ENCODE measurements at places on chromosomes 5 and 9. TPM values are rescaled to one million over a fixed set of nuclear protein-coding genes. Genes with fewer than 3 reads are reported as not detected.

CA9 gene
- total RNA-seq, result not detected

GLDC gene
- not detected for total RNA-seq

AJM1 gene
- 4.3 TPM for total RNA-seq

PCDHA9 gene
- total RNA-seq, result not detected

PLAC8L1 gene
- 0.67 TPM for total RNA-seq

SOHLH1 gene
- total RNA-seq, result not detected

ANKS6 gene
- 8.2 TPM for total RNA-seq

IFNE gene
- total RNA-seq, result not detected

DNA sequence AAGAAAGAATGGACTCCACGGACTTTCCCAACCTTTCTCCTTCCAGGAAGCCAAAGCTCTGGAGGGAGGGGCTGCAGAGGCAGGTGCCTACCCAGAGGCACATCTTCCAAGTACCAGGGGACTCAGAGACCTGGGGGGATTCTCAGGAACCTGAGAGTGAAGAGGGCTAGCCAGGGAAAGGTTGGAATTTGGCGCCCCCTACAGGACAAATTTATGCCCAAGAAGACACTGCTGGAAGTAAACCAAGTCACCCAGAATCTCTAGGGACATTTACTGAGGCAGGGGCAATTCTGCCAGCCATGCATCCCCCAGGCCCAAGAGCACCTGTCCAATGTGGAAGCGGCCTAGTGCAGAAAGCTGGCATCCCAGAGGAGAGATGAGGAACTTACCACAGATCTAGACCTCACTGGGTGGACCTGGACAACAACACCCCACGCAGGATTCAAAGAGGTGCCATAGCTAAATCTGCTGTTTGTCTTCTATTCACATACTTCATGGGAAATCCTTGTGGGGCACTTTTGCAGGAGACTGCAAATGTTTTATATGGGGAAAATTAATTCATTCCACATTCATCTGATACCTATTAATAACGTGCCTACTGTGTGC is 25.9 kb upstream of the IDNK start:
- H3K36me3 ChIP-seq, result no peaks in the 10 kb centered on the region
- no peak overlapping the region for H3K27ac ChIP-seq
- H3K27me3 ChIP-seq, result no peaks in the 10 kb centered on the region
- no peaks in the 10 kb centered on the region for H3K4me1 ChIP-seq

GRCh38 chr5:52760695-52761366 is 26.9 kb upstream of the ITGA1 start:
- H3K4me1 ChIP-seq, result no peaks in the 10 kb centered on the region
- H3K36me3 ChIP-seq, result no peaks in the 10 kb centered on the region
- no peak overlapping the region for H3K4me3 ChIP-seq
- no peak for DNase-seq

GRCh38 chr9:137688725-137689124 is 69.9 kb downstream of the EHMT1 start:
- no peak overlapping the region for H3K27ac ChIP-seq
- H3K4me1 ChIP-seq, result peaks cover 11% of the 10 kb centered on the region
- H3K27me3 ChIP-seq, result no peaks in the 10 kb centered on the region
- H3K4me3 ChIP-seq, result no peak overlapping the region

DNA sequence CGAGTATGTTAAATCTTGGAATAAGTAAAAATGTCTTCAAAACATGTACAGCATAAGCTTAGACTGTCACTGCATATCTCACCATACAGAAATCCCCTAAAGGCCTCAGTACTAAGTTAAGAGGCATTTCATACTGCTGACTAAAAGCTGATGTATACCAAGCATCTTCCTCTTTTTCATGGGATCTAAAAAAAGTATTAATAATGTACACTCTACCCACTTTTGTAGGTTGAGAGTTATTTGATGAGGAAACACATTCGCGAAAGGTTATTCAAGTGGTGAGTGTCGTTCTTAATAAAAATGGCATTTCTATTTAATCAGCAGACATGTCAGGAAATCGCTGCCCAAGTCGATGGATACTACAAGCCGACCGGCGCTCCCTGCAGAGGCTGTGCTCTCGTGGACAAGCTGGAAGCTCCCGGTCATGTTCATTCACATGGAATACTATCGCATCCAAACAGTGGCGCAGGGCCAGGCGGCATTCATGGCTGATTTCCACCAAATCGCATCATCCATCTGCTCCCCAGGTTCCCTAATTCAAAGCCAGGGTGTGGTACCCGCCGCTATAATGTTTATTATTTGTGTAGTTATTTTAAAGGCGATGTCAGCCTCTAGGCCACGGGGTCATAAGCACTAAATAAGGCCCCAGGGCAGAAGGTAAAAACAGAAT is 724 bp downstream of the SGTB start:
- peak overlapping the region; percentile 91 for H3K27ac ChIP-seq
- peak overlapping the region; percentile 98 for H3K4me3 ChIP-seq
- H3K36me3 ChIP-seq, result peaks cover 19% of the 10 kb centered on the region
- peaks cover 51% of the 10 kb centered on the region for H3K4me1 ChIP-seq

- no peaks in the 10 kb centered on the region for H3K27me3 ChIP-seq
- H3K4me1 ChIP-seq, result no peaks in the 10 kb centered on the region
- H3K27ac ChIP-seq, result no peak overlapping the region
- H3K4me3 ChIP-seq, result no peak overlapping the region
These were observed 129.0 kb downstream of the COL23A1 start for GRCh38 chr5:178461004-178461730.

DNA sequence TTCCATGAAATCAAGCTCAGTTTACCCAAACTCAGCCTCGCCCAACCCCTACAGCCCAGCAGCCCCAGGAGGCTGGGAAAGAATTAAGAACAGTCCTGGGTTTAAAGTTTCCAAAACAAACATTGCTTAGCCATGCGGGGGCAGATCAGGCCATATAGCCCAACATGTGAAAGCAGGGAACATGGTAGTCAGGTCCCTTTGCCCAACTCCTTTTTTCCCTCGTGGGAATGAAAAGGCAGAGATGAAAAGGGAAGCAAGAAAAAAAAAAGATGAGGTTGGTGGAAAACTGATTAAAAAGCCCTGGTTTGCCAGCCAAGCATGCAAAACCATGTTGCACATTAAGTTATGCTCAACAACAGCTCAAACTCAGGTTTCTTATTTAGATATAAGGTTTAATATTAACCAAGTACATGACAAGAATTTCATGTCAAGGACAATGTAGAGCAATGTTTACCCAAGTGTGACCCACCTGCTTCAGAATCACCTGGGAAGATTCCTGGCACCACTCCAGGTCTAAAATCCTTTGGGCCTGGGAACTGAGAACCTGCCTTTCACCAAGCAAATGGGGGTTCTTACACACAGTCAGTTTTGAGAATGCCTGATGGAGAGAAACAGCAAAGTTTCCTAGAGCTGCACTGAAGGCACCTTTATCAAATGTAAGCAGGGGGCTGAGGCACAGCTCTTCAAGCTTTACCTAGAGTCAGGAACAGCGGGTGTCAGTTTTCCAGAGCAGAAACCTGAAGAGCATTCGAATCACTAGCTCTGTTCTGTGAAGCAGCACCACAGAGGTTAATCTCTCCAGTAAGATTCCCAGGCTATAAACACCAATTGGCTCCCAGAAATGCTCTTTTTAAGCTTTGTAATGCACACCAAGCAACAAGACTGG is 1.7 kb downstream of the FREM1 start:
- no peak overlapping the region for H3K4me3 ChIP-seq
- DNase-seq, result no peak
- peaks cover 4% of the 10 kb centered on the region for H3K27me3 ChIP-seq
- no peak overlapping the region for H3K27ac ChIP-seq

DNA sequence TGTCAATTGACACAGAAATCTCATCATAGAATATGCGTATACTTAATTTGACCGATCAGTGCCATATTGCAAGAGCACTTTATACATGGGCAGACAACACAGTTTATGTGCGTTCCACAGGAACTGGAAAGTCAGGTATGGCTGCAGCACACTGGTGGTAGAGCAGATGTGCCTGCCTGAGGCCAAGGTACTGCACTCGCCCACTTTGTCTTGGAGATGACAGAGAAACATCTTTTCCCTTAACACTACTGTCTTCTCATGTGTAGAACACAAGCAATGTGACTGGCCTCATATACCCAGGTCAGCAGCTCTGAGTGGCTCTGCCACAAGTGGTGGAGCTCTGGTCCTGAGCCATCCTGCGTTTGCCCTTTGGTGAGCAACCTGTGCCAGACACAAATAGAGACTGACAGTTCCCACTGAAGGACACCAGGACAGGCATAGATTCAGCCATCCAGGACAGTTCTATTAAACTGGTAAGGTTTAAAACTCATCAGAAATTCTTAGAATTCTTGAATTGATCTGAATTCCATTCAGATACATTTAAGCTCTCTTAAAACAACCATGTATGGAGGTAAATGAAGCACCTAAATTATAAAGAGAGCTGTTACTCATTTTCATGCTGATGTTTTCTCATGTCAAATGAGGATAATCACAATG is 21.0 kb upstream of the PPP2CA start:
- H3K27ac ChIP-seq, result no peak overlapping the region
- no peak overlapping the region for H3K4me3 ChIP-seq
- peaks cover 2% of the 10 kb centered on the region for H3K27me3 ChIP-seq
- no peaks in the 10 kb centered on the region for H3K36me3 ChIP-seq
- H3K4me1 ChIP-seq, result no peaks in the 10 kb centered on the region
- no peak for DNase-seq

DNA sequence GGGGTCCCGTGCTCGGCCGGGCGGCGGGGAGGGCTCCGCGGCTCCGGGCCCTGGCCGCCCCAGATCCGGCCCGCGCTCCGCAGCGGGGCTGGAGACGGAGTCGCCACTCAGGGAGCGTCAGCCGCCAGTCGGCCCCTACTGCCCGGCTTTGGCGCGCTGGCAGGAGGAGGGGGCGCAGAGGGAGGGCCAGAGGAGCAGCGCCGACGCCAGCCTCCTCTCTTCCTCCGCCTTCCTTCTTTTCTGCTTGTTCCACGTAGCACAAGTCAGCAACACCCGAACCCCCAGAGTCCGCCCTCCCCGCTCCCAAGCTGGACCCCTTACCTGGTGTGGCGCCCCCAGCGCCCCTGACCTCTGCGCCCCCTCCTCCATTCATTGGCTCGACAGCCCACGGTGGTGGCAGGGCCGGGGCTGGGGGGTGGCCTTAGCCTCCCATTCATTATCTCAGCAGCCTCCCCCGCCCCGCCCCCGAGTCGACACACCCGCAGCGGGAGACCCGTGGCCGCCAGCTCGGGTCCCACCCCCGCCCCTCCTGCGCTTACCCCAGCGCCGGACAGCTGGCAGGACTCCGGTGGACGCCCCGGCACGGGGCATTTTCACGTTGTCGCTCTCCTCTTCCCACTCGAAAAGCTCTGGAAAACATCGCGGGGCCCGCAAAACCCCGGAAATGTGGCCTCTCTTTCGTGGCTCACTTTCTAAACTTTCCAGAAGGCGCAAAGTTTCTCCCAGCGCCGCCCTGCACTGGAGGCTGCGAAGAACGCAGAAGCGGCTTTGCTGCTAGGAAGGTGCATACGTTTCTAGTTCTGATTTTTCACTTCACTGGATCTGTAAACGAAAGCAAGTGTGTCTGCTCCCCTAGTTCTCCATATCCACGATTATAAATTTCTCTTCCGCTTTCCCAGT is at the start of gene LPAR1:
Gene LPAR1, minus strand, starts transcription at position 140 of the 900 bp plus-strand sequence. CDS start 66,353 bp downstream, outside the sequence.
- H3K4me3 ChIP-seq, result no peak within 1 kb of the TSS
- peaks cover 4% of the 10 kb centered on the region for H3K27me3 ChIP-seq
- H3K36me3 ChIP-seq, result no peaks in the 10 kb centered on the region
- H3K4me1 ChIP-seq, result no peaks in the 10 kb centered on the region

GRCh38 chr5:177487144-177487543 is 10.3 kb downstream of the PDLIM7 start:
- H3K27me3 ChIP-seq, result no peaks in the 10 kb centered on the region
- DNase-seq, result no peak
- H3K4me3 ChIP-seq, result no peak overlapping the region
- H3K4me1 ChIP-seq, result no peaks in the 10 kb centered on the region
- no peak overlapping the region for H3K27ac ChIP-seq
- no peaks in the 10 kb centered on the region for H3K36me3 ChIP-seq

DNA sequence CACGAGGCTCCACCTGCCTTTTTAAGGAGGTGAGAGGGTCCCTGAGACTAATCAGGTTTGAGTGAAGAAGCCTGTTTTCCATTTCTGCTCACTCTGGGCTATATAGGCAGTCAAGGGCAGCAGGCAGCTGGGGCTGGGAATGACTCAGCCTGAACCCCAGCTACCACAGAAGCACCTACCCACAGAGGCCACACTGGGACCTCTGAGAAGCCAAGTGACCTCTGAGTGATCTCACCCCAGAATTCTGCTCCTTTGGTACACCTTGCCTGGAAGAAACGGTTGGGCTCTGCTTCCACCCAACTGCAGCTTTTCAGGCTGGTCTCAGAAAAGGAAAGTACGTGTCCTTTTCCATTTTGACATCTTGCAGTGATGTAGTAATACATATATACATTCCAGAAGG is 6.8 kb downstream of the FAM219A start:
- no peaks in the 10 kb centered on the region for H3K36me3 ChIP-seq
- DNase-seq, result no peak
- H3K27ac ChIP-seq, result no peak overlapping the region
- peaks cover under 1% of the 10 kb centered on the region for H3K4me1 ChIP-seq

GRCh38 chr5:91179018-91179417 is 204.1 kb downstream of the ARRDC3 start:
- H3K36me3 ChIP-seq, result no peaks in the 10 kb centered on the region
- no peak for DNase-seq
- no peaks in the 10 kb centered on the region for H3K27me3 ChIP-seq
- peaks cover 3% of the 10 kb centered on the region for H3K4me1 ChIP-seq
- no peak overlapping the region for H3K27ac ChIP-seq
- no peak overlapping the region for H3K4me3 ChIP-seq

DNA sequence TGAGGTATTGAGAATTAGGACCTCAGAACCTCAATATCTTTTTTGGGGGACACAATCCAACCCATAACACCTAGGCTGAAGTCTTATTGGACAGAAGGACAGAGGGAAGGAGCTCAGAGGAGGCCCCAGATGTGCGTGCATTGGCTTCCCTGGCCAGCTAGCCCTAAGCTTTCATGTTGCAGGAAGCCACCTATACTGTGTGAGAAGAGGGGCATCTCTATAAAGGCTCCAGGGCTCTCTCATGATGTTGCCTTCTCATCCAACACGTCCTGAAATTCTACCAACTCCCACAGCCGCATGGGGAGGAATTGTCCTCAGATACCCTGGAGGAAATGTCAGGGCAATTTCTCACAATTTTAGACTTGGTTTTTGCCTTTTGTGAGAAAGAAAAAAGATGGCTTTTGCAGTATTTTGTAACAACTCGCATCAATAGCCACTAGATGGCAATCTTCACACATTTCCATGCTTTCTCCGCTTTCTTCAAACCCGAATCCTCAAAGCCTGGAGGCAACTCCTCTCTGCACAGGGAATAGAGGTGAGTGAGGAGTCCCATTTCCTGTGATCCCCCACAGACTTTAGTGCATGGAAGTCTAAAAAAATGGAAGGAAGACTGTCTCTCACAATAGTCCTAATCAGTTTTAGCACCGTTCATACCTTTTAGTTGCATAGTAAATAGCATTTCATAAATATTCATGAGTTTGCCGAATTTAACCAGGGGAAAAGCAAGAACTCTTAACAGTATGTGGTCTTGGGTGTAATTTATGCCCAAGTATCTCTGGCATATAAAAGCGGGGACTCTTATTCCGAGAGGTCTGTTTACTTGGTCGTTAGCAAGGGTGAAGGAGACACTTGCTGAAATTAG is 7.4 kb upstream of the PPP3R2 start:
- DNase-seq, result peak; percentile 36
- no peaks in the 10 kb centered on the region for H3K36me3 ChIP-seq
- H3K27ac ChIP-seq, result no peak overlapping the region

Measured in CD4-positive, CD25-positive, alpha-beta regulatory T cell (primary cell).